H9 (cell line): ENCODE measurements at places on chromosomes 2 and 18.

DNA sequence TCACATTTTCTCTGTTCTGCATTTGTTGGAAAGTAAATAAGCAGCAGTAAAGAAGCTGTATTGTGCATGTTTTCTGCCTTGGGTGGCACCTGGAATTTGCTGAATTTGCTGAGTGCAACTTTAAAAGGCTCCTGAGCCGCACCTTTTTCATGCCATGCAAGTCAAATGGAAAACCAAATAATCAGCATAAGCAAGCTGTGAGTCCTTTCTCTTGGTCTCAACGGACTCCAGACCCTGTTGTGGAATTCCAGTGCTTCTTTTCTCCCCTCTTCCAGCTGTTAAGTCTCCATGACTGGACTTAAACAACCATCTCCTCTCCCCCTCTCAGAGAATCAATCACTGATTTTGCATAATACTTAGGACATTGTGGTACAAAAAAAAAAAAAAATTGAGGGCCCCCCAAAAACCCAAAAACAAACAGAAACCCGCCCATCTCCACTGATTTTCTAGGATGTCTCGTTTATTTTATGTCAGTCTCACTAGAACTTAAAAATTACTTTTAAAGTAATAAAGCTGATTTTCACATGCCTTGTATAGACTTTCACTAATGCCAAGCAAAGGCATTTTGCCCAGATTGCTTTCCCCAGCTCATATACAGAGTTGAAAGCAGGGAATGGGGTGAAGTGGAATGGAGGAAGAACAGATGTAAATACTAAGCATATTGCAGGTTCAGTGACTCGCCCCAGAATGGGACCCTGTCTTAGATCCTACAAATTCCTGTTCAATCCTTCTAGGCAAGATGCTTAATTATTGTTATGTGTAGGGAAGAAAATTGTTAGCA, 5.1 kb upstream of the CETN1 start:
- peak; percentile 42 for DNase-seq

- no peak for DNase-seq
Measured at GRCh38 chr2:26573241-26573925, 67.8 kb downstream of the CIB4 start.

GRCh38 chr2:26345283-26345544, 729 bp upstream of the SELENOI start:
- no peak for DNase-seq

DNA sequence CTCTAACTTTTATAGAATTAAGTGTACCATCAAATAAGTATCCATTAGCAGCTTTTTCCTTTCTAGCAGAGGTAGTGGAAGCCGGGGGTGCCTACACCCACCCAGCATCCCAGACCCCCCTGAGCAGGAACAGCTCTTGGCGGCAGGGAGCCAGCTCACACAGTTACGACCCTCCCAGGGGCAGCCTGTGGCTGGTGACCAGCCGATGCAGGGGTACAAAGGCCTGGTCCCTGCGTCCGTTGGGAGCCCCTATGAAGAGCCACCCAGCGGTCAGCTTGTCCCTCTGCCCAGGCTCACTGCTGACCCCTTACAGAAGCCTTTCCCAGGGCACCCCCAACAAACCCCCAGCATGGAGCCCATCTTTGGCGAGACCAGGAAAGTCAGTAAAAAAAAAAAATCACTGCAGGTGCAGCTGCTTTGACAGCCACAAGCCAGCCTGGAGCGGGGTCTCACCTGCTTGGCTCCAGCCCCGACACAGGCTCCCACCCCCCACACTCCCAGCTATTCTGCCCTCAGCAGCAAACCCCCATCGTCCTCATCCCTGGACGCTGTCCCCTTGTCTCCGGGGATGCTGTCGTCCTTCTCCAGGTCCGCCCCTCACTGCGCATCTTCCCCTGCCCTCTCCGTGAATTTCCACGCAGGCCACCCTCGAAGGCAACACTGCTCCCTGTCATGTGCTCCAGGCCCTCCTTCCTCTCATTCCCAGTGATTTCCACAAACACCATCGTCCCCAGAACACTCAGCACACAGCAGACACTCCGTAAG, 43.1 kb downstream of the GPC1 start:
- peak; percentile 12 for DNase-seq

- no peak for DNase-seq
Measured at GRCh38 chr2:190569994-190570755, 35.7 kb upstream of the NEMP2 start.

DNA sequence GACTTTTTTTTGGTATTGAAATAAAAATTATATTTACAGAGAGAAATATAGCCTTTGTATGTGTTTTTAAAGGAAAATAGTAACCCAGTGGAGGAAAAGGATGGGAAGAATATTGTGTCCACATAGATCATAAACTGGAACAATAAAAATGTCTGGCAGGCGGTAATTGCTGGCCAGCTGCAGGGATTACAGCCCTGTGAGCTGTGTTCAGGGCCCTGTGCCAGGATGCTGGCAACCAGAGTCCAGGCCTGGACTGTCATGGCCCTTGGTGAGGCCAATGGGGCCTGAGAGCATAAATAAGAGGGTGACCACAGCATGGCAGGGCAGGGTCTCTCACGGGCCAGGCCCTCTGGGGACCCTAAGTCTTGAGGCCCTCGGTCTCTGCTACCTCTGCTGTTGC, 171.2 kb downstream of the ACOXL start:
- DNase-seq = no peak

GRCh38 chr2:219531639-219532377, 11.8 kb downstream of the CHPF start:
- no peak for DNase-seq

DNA sequence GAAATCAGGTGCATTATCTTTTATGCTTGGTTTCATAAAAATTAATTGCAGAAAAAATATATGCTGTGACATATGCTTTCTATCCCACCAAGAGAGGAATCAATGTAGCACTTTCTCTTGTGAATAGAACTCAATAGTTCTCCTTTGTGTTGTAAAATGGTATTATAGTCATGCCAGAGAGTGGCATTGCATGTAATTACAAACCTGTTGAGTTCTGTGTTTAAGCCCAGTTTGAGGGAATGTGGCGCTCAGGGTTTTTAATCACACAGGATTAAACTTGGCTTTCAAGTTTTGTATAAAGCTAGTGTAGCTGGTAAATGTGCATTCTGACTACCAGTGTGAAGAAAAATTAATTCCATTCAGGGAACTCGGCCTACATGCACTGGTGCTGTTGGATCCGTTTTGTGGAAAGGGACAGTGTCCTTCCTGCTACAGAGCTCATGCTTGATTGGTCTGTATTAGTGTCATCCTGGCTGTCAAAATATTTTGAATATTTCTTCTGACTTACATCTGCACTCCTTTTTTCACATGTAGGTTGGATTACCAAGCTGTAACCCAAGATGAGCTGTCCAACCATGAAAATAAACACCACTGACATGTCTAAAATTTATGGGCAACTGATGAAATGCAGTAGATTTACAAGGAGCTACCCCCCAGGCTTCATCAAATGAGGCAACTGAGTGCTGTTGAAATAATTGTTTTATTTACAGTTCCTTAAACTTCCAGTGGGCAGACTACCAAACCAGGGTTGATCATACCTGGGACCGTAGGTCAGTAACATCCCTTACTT, 80.3 kb downstream of the SLC4A3 start:
- no peak for DNase-seq

DNA sequence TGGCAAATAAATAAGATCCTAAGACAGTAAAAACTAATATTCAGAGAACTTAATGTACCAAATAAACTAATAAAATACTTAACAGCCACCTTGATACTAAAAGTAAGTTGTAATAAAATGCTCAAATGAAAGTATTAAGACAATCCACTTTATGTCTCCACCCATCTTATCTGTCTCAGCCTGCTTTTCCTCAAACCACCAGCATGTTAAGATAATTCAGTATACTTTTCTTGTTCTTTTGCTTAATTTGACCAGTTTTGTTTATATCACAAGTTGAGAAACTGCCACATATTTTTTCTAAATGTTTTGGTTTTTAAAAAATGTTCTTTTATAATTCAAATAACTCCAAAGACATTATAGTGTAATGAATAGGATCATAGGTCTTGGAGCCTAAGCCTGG, 142.0 kb downstream of the MBD5 start:
- DNase-seq = no peak

DNA sequence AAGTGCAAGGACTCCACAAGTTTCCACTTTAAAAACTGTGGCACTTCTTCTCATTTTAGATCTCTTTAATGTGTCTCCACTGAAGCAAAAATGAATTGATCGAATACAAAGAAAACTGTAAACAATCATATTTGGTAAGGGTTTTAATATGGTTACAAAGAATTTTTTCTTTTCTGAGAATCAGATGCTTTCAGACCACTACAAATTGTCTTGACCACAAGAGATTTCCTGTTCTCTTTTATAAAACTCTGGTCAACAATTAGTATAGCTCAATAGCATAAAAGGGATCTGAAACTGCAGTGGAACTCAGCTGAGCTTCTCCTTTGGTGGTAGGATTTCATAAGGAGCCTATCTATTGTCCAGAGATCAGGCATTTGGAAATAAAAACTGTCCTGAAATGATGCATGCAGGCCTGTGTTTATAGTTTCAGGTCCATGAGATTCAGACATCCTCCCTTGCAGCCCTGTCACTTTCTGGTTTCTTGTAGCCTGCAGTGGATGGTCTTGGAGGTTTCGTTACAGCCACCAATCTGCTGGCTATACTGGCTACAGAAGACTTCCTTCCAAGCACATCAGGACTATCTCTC, 120.0 kb downstream of the DOCK10 start:
- DNase-seq = no peak

GRCh38 chr2:235858881-235859280, 309.3 kb downstream of the GBX2 start:
- no peak for DNase-seq

DNA sequence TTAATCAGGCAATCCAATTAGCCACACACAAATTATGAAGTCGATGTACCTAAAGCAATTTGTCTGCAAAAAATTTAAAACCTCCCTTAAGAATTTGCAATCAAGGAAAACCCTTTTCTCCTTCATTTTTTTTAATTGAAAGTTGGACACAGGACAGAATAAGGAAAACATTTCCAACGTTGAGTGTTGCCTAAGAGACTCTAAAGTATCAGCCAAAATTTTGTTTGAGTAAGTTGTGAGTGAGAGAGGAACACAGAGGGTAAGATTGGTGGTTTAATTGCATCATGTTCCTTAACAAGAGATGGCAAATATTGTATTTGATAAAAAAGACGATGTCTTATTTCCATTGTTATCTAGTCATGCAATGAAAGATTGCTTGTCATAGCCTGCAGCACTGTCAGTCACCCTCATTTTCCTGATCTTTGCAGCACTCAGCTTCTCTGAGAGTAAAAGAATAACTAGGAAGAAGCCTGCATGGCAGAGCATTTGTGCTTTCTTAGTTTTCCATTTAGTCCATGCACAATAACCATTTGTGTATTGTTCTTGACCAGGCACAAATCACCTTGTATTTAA, 115.5 kb downstream of the ICOS start:
- no peak for DNase-seq

GRCh38 chr2:165274698-165275097, 35.5 kb downstream of the SCN2A start:
- no peak for DNase-seq

GRCh38 chr18:80196528-80197320, 50.6 kb downstream of the PARD6G start:
- no peak for DNase-seq

DNA sequence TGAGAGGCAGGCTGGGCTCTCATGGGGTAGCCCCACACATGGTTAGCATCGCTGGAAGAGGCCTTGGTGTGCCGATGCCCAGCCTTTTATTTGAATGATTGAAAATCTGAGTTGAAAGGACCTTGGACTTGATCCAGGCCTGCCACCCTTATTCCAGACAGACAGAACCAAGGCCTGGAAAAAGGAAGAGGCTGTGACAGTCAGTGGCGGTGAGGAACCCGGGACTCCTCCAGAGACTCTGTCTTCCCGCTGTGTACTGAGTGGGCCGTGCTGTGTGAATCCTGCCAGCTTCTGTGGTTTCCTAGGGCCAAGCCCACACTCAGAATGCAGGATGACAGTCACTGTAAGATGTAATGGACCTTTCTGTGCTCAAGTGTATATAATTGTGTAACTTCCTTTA, 218.5 kb downstream of the LDLRAD4 start:
- no peak for DNase-seq

DNA sequence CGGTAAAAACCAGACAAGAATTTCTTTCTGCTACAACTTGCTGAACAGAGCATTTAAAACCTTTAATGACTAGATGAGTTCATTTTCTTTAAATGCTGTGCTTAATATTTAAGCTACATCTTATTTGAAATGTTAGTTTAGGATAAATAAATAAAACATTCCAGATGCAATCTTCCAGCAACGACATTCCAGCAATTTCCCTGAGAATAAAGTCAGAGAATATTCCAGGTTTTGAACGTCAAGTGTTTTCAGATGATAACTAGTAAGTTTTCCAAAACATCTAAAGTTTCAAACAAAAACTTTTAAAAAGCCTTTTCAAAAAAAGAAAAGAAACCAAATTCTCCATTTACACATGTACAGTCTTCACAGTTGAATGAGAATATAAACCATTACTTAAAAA, 104.8 kb downstream of the PPP1R1C start:
- no peak for DNase-seq
